ENCODE measurements at places on chromosomes 3 and 15.

GRCh38 chr15:74041311-74041756, 41.0 kb downstream of the GOLGA6A start:
- no peak for DNase-seq

- DNase-seq = no peak
Measured at GRCh38 chr3:190566043-190566933, 52.4 kb downstream of the IL1RAP start.

DNA sequence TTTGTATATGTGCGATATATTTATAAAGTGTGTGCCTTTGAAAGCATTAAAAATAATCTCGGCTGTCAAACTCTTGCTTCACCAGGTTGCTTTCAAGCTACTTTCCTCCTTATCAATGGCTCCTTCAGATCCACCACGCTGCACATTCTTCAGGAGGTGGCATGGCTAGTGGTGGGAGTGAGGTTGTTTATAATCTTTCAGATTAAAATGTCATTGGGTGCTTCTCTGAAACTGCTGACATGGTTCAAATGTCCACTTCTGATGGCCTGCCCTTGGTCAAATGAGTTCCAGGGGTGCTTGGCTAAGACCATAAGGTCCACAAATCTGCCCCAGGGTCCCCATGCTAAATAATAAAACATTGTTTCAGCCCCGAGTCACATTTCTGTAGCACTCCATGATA, 36.7 kb downstream of the ARHGAP31 start:
- DNase-seq = no peak

DNA sequence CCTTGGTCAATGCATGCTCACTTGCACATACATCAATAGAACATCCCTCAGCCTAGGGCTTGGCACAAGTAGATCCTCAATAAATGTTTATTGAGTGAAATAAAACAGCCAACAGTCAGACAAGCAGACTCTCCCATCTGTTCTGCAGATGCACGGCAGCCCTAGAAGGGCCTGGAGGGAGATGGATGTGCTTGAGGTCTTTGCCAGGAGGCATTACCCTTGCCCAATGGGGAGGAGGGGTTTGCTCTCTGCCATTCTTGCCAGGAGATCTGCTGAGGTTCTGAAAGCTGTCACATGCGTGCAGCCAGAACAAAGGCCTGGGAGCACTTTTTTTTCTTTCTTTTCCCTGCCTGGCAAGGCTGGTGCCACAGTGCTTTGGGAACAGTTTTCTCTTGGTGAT, 349.3 kb upstream of the THRB start:
- no peak for DNase-seq

GRCh38 chr15:76935620-76936019, 4.1 kb downstream of the RCN2 start:
- DNase-seq = no peak

DNA sequence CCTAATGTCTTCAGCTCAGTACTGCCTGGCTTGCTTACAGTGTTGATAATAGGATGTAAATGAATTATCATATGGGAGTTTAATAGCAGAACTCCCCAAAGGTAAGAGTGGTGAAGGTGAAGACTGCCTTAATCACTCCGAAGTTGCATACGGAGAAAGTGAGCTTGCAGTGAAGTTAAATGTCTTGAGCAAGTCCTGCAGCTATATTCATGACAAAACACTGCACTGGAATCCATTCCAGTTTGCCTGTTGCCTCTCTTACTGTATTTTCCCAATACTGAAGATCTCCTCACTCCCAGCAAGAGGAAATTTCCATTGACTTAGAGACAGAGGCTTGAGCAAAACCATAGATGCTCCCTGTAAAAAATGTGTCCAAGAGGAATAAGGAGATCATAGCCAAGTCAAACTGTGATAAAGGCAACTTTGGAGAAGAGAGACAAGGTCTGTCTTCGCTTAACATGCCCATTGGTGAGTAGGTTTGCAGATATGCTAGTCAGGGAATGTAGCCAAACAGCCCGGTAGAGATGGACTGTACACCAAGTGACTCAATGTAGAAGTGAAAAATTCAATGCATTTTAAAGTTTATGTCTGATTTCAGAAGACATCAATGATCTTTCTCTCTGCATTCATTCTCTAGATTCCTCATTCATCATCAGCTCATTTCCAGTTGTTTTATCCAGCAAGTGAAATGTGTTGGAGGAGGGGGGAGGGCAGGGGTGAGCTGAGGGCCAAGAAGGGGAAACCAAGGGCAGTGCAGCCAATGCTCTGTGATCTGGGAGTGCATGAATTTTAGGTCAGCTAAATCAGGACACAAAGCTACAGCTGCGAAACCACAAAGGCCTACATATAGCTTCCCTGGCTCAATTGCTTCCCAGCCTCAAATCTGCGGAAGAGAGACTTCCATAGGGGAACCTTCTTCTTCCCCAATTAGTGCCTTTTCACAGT, 667.1 kb upstream of the NR2F2 start:
- DNase-seq = no peak

GRCh38 chr3:171248426-171249111, 211.6 kb downstream of the TNIK start:
- no peak for DNase-seq

- DNase-seq = no peak
Measured at GRCh38 chr3:192481638-192482037, 245.7 kb downstream of the FGF12 start.

DNA sequence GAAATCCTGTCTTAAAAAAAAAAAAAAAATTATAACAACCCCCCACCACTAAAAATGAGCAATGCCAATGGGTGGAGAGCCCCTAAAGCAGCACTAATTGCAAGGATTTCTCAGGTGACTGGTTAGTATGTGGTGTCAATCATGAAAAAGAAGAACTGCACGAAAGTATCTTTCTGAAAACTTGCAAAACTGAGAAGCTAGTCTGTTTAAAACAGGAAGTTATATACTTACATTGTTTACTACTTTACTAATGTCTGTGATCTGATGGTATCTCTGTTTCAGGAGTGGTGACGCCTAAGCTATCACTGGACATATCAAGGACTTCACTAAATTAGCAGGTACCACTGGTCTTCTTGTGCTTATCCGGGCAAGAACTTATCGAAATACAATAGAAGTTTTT, at the start of gene CCR3:
Gene CCR3, plus strand, starts transcription at position 341 of the 400 bp plus-strand sequence. CDS start 22,699 bp downstream, outside the sequence.
- no peak for DNase-seq

DNA sequence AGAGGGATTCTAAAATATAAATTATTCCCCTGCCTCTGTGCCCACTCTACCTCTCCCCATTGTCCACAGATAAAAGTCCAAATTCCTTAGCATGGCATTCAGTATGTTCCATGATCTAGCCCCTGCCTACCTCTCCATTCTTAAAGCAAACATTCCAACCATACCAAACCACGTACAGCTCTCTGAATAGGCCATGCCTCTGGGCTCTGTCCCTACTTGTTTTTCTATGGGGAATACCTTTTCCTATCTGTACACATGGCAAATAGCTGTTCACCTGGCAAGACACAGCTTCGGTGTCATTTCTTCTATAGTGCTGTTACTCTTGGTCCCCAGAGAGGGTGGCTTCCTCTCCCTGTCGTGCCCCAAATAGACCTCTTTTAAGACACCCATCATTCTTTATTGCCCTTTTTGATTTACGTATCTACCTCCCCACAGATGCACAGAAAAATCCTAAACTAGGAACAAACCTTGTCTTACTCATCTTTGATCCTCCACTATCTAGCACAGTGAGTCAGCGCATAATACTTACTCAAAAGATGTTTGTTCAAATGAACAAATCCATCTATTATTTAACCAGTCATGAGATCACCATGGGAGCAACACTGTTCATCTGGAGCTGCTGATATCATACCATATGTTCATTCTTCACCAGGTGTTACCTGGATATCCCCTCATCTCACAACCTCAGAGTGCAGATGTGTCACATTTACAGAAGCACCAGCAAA, 329.8 kb downstream of the THSD4 start:
- DNase-seq = no peak

DNA sequence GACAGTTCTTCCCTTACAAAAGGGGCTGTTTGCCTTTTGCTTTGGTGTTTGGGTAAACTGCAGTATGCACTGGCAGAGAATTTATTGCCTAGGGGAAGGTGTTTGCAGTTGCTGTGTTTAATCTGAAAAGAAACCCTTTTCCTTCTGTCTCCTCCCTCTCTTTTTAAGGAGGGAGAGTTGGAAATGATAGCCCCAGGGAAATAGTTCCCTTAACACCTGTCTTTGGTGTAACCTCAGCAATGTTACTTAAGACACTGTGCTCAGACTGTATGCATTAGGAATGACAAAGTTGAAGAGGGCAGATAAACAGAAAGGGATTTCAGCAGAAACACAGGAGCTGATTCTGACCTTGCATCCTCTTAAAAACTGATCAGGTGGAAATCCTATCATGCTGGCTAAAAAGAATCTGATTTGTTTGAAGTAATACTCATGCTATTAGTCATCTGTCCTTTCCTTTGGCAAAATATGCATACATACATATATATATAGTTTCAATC, 125.4 kb downstream of the TP63 start:
- no peak for DNase-seq

- peak; percentile 21 for DNase-seq
Measured at GRCh38 chr3:9862391-9863057, 17.5 kb downstream of the CIDEC start.

DNA sequence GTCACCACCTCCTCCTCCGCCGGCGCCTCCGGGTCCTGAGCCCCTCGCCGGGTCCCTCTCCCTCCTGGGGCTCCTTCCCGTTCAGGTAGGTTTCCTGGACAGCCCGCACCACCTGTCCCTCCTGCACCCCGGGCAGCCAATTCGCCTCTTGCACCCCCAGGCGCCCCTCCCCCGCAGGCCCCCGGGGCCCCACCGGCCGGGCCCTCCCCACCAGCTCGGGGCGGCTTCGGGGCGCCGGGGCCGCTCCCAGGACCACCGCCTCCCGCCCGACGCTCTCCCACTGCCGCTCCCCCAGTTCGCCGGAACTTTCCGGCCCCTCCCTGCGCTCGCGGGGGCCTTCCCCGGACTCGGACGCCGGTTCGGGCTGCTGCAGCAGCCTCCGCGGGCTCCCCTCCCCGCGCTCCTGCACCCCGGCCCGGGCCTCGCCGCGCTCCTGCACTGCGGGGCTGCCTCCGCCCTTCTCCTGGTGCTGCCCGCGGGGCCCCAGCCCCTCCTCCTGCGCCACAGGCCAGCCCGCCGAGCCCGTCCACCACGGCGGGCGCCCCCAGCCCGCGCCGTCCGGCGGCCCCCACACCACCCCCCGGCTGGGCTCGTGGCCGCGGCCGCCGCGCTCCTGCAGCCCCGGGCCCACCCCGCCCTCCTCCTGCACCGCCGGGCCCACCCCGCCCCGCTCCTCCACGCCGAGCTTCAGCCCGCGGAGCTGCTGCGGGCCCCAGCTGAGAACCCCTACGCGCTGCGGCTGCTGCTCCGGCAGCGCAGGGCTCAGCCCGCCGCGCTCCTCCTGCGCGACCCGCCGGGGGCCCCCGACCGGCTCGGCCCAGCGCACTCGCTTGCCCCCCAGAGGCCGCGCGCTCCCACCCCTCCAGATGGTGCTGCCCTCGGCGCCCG, 587 bp upstream of the TNK2 start:
- DNase-seq = peak; percentile 53

DNA sequence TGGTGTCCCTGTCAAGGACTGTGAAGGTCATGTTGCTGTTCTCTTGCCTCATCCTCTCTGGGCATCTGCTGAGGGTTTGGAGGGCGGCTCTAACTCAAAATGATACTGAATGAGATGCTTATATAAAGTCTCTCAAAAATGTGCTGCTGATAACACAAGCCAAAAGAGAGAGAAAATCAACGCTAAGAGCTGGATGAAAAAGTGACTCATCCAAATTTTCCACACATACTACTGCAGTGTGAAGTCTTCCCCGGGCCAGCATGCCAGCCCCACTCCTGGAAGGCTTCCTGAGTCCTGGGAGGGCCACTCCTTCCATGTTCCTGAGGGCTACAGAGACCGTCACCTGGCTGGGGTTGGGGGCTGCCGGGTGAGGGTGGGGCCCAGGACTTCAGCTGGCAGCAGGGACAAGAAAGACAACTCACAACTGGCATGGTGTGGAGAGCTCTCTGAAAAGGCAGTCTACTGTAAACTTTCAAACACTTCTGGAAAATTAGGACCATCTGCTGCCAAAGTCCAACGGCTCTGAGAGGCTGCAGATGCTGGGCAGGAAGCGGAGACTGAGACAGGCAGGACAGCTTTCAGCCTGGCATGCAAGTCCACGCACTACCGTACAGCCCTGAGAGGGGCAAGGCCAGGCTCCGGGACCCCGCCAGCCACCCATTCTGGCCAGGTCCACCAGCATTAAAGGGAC, 200.3 kb downstream of the ADAMTS17 start:
- no peak for DNase-seq

DNA sequence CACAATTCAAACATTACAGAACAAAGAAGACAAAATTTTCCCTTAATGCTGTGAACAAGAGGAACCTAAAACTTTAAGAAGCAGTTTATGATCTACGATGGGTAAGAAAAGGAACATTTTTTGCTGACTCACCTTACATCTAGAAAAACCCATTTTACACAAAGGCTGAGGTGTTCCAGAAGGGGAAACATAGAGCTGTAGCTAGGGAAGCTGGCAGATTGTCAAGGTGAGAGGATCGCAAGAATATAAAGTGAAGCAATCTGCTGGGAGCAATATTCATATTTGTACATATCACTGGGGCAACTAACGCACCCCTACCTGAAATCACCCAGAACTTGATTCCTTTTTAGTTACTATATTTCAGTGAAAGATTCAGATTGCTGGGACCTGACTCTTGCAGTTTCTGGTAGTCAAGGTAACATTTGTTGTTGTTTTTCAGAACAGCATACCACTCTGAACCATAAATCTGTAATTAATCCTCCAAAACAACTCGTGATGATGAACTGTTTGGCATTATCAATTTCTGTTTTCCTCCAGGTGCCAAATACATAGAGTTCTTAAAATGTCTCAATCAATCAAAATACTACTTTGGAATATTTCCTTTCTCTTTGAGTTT, 184.1 kb upstream of the LRRC3B start:
- no peak for DNase-seq

DNA sequence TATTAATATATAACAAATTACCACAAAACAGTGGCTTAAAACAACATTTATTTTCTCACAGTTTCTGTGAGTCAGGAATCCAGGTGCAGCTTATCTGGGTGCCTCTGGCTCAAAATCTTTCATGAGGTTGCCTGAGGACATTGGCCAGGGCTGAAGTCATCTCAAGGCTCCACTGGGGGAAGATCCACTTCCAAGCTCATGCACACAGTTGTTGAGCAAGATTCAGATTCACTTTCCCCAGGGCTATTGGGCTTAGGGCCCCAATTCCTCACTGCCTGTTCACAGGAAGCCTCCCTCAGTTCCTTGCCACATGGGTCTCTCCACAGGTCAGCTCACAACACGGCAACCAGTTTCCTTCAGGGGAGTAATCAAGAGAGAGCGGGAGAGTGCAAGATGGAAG, 35.0 kb downstream of the RFTN1 start:
- no peak for DNase-seq

DNA sequence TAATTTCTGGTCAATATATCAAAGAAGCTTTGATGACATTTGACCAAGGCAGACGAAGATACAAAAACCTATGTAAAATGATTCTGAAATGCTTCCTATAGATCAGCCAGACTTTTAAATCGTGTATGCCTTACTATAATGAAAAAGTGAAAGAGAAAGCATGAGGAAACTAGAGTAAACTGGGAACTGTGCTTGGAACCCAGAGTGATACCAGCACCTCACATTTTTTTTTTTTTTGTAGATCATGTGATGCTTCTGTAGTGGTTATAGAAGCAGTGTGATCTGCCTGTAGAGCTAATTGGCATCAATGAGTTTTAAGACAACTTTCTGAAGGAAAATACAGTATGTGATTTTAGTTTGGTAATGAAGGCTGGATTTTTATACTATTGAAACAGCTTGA, 150.7 kb downstream of the NLGN1 start:
- DNase-seq = no peak

GRCh38 chr3:50288387-50289007, 3.7 kb downstream of the IFRD2 start:
- DNase-seq = no peak
